ENCODE measurements at places on chromosomes 5 and 9.

- DNase-seq, result no peak
Observed at GRCh38 chr5:107570805-107571531, 99.8 kb downstream of the EFNA5 start.

DNA sequence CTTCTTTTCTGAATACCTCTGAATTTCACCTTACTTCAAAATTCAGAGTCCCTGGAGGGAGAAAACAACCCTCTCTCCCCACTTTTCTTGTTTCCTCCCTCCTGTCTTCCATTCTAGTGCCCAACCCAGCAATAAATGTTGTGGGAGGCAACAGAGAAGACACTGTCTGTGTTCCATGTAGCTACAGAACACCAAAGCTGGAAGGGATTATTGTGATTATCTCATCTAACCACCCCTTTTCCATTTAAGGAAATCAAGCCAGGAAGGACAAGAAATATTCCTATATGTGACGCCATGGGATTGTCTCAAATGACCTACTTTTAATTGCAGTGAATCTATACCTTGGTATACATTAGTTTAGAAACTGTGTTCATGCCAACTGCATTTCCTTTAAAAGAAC lies 476.6 kb upstream of the TNC start:
- DNase-seq, result no peak

DNA sequence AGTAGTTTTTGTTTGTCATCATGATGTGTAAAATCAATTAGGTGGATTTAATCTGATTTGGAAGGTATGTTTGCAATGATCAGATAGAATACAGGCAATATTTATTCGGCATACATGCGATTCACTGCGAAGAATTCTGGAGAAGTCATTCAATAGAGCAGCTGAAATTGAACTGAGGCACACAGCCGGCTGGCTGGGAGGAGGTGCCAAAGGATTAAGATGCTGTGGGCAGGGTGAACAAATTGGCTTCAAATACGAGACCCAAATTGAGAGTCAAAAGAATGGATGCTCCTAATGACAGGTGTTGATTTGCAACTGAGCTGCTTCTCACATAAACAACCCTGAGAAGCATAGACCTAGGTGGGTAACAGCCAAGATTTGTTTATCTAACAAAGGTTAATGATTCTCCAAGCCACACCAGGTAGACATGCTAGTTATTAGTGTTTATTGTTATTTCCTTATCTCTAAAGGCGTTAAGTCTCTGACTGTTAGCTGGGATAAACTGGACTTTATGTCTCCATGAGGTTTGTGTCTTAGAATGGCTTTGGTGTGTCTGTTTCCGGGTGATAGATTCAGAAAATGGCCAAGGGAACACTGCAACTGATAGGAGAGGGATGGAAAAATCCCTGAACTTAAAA lies 55.3 kb upstream of the CLINT1 start:
- DNase-seq, result no peak

DNA sequence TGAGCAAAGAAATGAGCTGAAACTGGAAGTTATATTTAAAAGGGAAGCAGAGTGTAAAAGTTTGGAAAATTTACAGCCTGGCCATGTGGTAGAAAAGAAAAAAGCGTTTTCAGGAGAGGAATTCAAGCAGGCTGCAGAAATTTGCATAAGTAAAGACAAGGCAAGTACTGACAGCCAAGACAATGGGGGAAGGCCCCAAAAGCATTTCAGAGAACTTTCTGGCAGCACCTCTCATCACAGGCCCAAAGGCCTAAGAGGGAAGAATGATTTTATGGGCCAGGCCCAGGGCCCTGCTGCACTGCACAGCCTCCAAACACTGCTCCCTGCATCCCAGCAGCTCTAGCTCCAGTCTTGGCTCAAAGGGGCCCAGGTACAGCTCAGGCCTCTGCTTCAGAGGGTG lies 169.7 kb downstream of the GLIS3 start:
- DNase-seq, result no peak

DNA sequence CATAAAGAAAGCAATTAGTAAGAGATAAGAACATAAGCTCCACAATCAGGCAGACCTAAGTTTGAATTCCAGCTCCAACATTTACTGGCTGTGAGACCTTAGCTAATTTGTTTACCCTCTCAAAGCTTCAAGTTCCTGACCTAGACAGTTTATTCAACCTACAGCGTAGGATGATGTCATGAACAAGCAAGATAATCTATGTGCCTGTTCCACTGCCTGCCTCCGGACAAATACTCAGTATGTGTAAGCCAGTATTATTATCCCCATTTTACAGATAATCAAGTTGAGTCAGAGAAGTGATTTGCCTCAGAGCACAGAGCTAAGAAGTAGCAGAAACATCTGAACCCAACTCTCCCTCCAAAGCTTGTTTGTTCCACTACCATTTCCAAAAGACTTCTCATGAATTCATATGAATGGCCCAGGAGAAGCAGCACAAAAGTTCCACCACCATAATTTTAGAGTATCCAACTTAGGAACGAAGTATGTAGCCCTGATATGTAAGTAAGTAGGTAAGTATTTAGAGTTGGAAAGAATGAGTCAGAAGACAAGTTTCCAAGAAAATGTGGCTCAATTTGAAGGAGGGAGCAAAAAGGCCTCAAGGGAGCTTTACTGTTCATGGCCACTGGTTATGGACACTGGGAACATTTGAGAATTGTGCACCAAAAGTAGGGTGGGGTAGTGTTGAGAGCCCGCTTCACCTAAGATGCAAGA lies 398.2 kb downstream of the NFIB start:
- DNase-seq, result no peak
